WERI-Rb-1 (cell line): ENCODE measurements at places on chromosomes 4 and X.

GRCh38 chr4:166400270-166400894 lies 527.3 kb downstream of the TLL1 start:
- DNase-seq, result no peak

DNA sequence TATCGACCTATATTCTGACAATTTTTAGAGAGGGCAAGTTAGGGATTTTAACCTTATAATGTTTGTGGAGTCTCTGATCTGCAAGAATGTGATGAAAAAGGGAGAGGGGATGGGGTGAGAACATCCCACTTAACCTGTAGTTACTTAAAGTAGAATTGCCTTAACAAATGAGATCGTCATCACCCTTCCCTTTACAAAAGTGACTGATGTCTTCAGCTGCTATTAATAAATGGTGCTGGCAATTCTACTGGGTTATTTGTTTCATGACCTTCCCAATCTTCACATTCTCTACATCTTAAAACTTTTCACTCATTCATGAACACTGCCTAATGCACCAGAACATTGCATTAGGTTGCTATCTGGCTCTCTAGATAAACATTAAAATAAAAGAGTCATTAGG lies 873.4 kb upstream of the LCORL start:
- no peak for DNase-seq

DNA sequence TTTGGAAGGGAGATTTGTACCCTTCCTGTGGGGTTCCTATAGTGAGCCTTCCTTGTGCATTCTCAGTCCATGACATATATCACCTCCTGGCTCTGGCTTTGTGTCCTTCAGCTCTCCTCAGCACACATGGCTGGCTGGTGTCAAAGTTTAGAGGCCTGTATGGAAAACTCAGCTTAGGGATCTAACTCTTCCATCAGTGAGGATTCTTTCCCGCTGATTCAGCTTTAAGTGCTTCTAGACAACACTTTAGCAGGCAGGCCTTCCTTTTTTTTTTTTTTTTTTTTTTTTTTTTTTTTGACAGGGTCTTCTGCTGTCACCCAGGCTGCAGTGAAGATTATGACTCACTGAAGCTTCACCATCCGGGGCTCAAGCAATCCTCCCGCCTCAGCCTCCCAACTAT lies 84.2 kb downstream of the NPNT start:
- no peak for DNase-seq

- peak; percentile 77 for DNase-seq
These were observed 868 bp downstream of the PLS3 start for GRCh38 chrX:115561605-115562479.

- no peak for DNase-seq
These were observed 32.6 kb downstream of the DCK start for GRCh38 chr4:71026086-71026485.

- DNase-seq, result no peak
These were observed 6.3 kb downstream of the MAGEB1 start for GRCh38 chrX:30253257-30253656.

DNA sequence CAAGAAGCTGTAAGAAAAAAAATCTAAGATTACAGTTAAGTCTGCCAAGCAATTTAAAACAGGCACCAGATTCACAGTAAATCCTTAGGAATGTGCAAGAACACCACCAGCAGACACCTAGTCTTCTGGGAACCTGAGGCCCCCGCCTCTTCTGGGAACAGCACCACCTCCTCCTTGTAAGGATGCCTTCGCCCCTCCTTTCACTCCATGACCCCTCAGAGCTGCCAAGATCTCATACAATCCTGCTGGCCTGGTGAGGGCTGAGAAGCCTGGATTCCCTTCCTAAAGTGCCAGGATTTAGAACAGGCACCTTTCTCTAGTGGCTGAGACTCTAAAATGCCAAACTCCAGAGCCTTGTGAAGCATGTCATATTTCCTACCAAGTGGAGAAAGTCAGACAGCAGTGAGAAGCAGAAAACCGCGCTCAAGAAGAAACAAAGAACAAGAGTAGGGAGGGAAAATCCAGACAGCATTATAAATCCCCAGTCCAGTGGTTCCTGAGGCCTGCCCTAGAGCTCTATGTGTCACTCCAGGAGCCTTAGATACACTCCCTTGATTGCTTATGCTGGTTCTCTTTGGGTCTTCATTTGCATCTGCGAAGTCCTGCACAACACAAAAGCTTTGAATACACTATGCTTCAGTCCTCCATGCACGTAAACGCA lies 166.4 kb downstream of the TSPAN5 start:
- no peak for DNase-seq

DNA sequence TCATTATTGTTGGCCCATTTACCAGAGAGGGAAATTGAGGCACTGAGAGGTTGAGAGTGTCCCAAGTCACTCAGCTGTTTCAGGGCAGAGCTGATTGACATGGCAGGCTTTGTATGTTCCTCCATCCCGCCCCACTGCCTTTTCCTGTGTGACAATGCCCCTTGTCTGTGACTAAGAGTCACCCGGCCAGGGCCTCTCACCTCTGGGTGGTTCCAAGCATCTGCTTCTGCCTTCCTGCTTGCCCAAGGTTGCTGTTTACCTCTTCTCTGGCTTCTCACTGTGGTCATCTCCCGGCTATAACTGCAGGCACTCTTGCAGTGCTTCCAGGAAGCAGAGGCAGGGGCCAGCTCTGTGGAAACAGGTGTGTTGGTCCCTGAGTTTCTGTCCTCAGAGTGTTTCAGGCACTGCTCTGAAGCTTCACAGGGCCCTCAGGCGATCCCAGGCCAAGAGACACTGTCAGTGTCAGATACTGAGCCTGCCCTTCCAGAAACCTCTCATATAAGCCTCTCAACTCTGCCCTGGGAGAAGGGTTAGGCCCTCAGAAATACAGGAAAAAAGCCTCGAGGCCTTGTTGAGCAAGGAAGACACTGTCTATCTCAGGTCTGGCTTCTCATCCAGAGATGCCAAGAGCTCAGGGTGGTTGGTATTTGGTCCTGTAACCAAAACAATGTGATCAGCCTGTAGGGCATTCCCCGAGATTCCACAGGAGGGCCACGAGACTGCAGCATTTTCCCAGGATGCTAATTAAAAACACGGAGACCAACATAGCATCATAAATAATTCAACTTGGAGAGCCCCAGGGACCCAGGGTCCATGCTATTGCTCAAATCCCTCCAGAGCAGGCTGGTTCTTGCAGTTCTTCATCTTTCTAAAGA lies 42.0 kb upstream of the PROM1 start:
- no peak for DNase-seq

- DNase-seq, result no peak
These were observed 718.6 kb downstream of the PDHA2 start for GRCh38 chr4:96558466-96558865.

GRCh38 chr4:168588916-168589531 lies 92.2 kb downstream of the PALLD start:
- no peak for DNase-seq

DNA sequence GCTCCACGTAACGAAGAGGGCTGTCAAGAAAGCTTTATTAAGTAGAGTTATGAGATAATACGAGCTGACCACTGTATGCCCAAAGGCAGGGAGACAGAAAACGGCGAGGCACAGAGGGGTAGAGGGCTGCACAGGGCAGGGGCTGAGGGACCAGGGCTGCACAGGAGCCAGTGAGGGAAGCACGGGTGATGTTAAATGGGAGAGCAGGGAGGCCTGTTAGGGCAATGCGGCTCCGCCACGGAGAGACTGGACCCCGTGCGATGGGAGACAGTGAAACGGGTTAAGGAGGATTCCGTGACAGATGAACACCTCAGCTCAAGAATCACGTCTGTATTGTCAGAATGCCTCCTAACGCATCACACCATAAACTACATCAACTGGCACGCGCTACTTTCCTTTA lies 25.1 kb downstream of the FAT1 start:
- no peak for DNase-seq

- peak; percentile 95 for DNase-seq
These were observed at the start of gene AFF1 for GRCh38 chr4:86934771-86935565. Gene AFF1 (plus strand): TSS chr4:86935011. CDS start chr4:86948534, 13,523 bp downstream.

DNA sequence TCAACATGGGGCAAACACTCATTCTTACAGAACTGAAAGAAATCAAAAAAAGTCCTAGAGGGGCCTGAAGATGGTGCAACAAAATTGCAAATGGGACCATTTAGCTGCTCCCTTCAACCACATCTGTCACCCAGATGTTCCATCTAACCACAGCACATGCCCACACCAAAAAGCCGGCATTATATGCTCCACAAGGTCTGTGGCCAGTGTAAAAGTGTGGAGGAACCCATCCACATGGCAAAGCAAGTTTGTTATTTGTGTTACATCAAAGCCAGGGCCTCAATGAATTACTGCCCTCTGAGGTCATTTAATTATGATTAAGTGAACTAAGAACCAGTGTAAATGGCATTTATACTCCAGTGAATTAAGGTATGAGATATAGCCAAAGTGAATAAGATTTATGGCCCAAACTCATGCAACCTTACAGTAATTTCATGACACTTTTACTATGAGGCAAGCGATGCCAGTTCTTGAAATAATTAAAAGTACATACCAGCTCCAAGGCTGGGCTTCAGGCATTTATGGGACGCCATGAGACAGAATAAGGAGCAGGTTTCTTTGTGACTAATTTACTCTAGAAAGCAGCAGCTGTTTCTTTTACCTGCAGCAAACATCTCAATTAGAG lies 48.7 kb upstream of the FGF16 start:
- no peak for DNase-seq

DNA sequence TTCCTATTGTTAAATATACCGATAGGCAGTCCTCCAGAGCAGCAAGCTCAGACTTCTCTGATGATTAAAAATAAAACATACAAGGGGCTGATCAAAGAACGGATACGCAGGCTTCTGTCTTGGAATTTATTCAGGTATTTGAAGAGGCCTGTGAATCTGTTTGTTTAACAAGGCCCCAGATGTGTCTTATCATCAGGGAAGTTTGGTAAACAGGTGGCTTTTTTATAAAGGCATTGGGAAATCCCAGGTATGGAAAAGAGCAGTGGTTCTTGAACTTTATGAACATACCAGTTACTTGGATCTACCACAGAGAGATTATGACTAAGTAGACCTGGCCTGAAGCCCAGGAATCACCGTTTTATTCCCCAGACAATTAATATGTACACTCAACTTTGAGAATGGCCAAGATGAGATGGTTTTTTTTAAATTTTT lies 47.9 kb downstream of the SOWAHB start:
- no peak for DNase-seq

- DNase-seq, result no peak
These were observed 576.4 kb upstream of the SLIT2 start for GRCh38 chr4:19675172-19675811.
